ENCODE measurements at places on chromosomes 1 and 21. TPM values are rescaled to one million over a fixed set of nuclear protein-coding genes. Genes with fewer than 3 reads are reported as not detected.

DNA sequence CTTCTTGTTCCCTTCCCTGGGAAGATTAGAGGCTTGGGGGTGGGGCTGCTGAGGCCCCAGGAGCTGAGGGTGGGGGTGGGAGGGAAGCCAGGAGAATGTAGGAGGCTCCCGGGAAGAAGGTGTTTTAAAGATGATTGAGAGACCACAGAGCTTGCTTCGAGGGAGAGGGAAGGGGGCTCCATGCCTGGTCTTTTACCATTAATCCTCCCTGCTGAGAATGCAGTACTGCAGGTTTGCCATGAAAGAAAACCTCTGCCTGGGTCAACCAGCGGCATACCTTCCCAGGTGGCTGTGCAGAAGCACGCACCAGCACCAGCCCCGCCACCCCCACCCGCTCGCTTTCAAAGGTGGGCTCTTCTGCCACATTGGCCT, 15.4 kb downstream of the ABCA4 start:
- DNase-seq: no peak

DNA sequence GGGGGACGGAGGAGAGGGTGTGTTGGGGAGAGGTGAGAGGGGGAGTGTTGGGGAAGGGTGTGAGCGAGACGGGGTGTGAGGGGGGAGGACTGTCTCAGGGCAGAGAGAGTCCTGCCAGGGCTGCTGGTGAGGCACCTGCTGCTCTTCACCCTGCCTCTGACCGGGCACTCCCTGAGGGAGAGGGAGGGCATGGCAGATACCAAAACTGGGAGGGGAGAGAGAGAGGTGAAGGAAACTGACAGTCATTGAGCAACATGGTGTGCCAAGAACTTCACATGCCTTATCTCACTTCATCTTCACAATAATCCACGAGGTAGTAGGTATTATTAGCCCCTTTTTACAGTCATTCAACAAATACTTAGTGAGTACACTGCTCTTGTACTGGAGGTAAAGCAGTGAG, 61.3 kb upstream of the ARTN start:
- DNase-seq: no peak

- DNase-seq: no peak
These were observed 42.7 kb downstream of the SLC45A1 start for GRCh38 chr1:8360493-8361197.

DNA sequence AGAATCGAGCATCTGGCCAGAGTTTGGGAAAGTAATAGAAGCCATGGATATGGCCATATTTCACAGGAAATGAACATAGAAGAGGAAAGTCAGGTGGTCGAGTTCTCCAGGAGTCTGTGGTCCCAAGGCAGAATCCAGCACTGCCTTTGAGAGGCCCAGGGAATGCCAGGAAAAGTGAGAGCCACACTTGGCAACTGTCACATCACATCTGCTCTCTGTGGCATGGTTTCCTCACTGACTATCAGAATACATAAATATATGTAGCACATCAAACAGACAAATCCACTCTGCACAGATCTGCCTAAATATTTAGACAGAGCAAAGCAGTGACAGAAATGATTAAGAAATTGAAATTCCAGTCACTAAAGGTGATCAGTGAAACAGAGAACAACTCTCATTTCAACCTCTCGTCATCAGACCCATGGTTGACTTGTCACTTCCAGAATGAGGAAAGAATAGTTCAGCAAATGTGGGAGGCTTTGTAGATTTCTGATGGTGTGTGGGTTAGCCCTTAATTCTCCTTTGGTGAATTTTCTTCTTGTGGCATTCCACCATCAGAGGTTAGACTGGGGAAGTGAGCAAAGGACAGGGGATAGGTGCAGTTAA, 58.8 kb upstream of the MAN1A2 start:
- no peak for DNase-seq

GRCh38 chr1:239989990-239990389, 101.7 kb upstream of the FMN2 start:
- no peak for DNase-seq

PSRC1 gene
- total RNA-seq: 0.28 TPM

DNA sequence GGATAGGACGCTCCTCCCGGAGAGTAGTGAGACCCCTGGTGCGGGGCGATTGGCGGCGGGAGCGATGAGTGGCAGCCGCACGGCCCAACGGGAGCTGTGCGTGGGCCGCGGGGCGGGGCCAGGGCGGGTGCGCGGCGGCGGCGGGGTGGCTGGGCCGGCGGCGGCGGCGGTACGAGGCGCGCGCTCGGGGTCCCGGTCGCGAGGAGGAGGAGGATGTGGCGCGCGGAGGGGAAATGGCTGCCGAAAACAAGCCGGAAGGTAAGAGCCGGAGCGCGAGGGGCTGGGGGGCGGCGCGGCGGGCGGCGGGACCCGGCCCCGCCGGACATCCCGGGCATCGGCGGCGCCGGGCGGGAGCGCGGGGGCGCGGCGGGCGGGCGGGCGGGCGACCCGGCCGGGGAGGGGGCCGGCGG, at the start of gene CAMTA1:
Gene CAMTA1, plus strand, starts transcription at position 137 of the 410 bp plus-strand sequence. Its CDS starts 77 bp downstream, at position 214.
- no peak for DNase-seq

ZSCAN20 gene
- 3.8 TPM for total RNA-seq

PALMD gene
- total RNA-seq: not detected

DNA sequence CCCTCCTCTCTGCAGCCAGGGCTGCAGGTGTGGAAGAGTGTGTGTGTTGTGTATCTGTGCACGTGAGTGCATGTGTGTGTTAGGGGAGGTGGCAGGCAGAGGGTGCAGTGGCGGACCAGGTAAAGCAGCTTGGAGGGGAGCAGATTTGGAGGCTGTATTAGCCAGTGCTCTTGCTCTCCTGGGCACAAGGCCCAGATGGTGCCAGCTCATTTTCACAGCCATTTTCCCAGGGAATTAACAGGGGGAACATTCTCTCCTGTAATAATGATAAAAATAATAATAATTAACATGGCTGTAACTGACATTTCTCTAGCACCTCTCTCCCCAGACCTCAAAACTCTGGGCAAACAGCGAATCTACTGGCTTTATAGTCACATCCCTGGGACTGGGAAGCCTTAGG, 43.6 kb downstream of the LRRN2 start:
- DNase-seq: no peak

S100A12 gene
- total RNA-seq: not detected

HTR1D gene
- total RNA-seq: not detected

Data from CD4-positive, alpha-beta memory T cell (primary cell).